ENCODE measurements at places on chromosomes 3 and 15.

GRCh38 chr3:53187430-53187829 is 26.4 kb downstream of the PRKCD start:
- DNase-seq = no peak

DNA sequence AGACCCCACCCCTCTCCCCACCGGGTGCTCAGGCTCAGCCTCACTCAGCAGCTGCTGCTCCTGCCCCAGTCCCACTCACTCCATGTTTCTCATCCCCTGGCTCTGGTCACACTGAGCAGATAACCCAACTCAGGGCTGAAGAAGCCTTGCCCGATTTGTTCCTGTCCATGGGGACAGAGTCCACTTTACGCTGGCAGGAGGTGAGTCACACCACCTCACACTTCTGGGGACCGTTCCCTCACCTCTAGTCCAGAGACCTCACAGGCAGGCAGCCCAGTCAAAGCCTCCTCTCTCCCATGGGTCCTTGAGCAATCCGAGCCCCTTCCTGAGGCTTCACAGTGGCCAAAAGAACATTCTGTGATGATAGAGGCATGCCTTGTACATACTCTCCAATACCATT is 1.4 kb downstream of the CIDEC start:
- no peak for DNase-seq

DNA sequence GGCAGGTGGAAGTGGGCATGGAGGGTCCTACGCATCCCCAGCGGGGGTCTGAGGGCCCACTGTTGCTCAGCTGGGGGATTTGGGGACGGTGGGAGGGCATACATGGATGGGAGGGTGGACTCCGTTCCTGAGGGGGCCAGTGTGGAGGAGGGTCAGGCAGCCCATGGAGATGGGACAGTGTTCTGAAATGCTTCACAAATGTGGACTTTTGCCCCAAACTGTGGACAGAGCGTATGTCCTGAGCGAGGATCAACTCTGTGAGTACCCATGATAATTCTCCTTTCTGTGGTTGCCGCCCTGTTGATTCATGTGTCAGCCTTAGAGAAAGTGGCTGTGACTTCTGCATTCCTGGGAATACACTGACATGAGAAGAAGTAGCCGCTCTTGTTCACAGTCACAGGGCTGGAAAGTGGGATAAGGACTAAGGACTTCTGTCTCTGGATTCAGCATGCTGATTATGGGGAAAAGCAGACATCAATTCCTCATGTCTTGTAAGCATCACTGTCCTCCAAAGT is 33.4 kb downstream of the SMAD3 start:
- DNase-seq = no peak

DNA sequence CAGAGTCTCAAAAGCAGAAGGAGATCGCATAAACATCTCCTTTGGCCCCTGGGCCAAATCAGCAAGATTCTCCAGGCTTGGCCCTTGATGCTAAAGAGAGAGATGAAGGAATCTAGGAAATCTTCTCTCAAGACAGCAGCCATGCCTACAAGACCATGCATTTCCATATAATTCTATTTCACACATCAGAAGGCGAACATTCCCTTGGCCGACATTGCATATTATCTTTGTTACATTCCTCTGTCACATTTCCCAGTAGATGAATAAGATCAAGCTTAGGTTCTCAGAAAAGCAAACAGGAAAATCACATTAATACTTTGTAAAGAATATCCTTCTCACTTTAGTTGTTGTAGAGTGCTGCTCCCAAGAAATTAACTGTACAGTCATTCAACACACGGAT is 21.3 kb downstream of the GASK1A start:
- DNase-seq = no peak

- no peak for DNase-seq
Observed at GRCh38 chr3:143450632-143451031, 331.1 kb downstream of the CHST2 start.

GRCh38 chr3:175386630-175387029 is 527.5 kb downstream of the NAALADL2 start:
- no peak for DNase-seq

DNA sequence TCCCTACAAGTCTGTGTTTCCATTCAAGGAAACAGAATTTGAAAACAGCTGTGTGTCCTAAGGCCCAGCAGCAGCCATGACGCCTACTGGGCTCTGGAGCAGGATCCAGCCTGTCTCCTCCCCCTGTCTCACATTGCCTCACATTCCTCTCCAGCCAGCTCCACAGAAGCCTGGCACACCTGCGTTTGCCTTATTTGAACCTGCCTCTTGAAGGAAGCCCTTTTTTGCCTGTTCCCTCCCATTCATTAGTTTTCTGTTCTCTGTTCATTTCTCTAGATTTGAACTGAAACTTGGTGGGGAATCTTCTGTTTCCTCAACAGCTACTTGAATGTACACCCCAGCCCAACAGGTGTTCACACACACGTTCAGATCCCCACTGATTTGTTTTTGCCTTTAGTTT is 890.5 kb downstream of the TUSC7 start:
- no peak for DNase-seq
